Sciatic nerve (tissue), 2 donors: ENCODE measurements at places on chromosomes 7 and 10.

DNA sequence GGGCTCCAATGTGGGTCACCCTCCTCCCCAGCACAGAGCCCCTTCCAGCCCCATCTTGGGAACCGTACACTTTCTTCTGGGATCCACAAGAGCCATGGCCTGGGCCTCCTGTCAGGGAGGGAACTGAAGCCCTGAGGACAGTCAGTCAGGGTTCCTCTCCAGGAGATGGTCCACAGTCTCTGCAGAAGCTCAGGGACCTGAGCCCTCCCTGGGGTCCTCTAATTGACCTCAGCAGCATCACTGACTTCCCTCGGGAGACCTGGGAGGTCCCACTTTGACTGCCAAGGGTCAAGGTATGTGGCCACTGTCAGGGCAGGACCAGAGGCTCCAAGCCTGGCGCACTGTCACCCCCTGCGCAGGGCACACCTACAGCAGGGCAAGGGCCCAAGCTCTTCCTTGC lies 32.3 kb downstream of the NOD1 start:
- peak; percentile 25 for DNase-seq

DNA sequence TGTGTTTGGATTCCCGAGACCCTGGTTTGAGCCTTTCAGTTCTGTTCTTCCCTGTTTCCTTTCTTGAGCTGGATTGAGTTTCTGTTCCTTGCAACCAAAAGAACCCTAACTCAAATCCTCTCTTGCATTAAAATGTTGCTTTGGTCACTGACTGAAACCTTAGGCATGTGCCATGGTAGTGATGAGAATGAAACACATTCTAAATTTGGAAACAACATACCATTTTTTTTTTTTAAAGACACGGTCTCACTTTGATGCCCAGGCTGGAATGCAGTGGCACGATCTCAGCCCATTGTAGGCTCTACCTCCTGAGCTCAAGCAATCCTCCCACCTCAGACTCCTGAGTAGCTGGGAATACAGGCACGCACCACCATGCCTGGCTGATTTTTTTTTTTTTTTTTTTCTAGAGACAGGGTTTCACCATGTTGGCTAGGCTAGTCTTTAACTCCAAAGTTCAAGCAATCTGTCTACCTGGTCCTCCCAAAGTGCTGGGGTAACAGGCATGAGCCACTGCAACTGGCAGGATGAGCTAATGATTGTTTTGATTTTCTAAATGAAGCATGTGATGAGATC lies 8.4 kb downstream of the THAP5 start:
- DNase-seq: no peak

DNA sequence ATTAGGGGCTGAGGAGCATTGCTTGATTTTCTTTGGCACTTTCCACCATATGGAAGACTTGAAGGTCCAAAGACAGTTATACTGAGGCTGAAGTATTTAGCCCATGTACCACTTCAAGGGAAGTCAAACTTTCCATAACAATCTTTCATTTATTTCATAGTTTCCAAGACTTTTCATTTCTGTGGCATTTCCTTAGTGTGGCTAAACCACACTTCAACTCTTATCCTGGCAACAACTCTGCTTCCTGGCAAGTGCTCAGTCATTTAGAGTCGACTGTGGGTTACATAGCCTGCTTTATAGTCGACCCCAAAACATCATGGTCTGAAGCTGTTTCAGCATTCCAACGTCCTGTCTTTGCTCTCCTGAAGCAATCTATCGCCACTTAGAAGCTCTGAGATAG lies 343.0 kb upstream of the SEMA3D start:
- no peak for DNase-seq

DNA sequence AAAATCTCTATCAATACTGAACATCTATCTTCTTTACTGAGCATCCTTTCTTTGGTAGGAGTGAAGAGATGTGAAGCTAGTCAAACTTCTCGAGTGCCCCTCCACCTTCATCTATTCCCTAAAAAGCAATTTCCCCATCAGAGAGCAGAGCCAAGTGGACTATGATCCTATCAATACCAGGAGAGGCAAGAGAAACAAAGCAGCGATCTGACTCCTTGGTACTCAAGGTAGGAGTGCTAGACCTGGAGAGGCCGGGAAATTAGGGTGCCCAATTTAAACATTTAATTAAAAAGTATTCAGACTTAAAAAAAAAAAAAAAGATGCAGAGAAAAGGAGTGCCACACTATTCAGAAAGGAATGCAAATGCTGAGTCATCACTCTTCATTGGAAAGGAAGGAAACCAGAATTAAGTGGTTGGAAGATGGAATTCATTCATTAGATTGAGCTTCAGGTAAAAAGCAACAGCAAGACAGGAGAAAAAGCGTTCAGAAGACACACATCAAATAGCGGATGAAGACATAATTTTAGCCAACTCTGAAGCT lies 1.6 kb downstream of the TIAL1 start:
- no peak for DNase-seq

GRCh38 chr10:93926613-93927012 lies 32.8 kb downstream of the SLC35G1 start:
- no peak for DNase-seq

GRCh38 chr10:54854389-54854788 lies 53.4 kb upstream of the PCDH15 start:
- DNase-seq: no peak

DNA sequence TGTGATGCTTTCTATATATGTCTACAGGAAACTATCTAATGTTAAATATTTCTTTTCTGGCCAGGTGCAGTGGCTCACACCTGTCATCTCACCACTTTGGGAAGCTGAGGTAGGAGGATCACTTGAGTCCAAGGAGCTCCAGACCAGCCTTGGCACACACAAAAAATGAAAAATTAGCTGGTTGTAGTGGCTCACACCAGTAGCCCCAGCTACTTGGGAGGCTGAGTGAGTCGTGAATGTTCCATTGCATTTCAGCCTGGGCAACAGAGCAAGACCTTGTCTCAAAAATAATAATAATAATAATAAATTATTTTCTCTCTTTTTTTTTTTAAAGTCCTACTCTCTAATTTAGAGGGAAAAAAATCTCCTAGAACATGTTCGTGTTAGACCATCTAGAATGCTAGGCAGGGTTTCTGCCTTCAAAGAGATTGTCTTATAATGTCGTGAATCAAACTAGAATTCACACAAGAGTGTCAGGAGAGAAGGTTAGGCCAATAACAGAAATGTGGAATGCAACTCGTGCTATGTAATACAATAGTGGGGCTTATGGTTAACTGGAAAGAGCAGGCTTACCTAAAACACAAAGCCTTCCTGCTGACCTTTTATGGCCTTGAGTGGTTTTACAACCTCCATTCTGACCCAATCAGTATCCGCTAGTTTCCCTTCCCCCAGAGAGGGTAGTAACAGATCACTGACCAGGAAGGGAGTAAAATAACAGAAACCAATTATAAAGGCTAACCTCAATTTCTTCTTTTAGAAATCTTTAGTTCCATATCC lies 46.3 kb downstream of the MYOF start:
- DNase-seq: no peak

- DNase-seq: no peak
These were observed 493.5 kb downstream of the DNAJB6 start for GRCh38 chr7:157830331-157830730.

DNA sequence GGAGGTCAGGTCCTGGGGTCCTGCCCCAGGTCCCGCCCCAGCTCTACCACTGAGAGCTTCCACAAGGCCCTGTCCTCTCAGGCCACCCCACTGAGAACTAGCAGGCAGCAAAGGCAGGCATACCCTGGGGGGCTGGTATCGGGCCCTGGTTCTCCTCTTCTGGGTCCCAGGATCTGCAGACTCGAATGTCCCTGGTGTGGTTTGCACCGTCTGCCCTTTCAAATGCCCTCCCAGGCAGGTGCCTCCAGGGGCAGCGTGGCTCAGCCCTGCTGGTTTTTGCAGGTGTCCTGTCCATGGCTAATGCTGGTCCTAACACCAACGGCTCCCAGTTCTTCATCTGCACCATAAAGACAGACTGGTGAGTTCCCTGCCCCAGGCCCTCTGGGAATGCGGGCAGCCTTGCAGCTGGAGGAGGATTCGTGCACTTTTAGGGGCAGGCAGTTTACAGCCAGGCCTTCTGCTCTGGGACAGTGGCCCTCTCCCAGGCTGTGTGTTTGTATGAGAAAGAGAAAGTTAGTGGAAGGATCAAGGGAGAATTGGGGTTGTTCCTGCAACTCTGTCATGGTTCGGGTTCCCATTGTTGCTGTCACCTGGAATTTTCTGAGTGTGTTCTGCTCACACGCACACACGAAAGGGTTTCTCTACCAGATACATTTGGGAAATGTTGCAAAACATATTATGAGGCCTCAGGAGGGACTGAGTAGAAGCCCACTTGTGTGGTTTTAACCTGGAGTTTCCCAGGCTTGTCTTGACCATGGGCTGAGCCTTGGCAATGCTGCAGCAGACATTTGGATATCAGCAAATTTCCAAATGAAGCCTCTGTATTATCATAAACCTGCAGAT lies 5.0 kb downstream of the PPIF start:
- no peak for DNase-seq

DNA sequence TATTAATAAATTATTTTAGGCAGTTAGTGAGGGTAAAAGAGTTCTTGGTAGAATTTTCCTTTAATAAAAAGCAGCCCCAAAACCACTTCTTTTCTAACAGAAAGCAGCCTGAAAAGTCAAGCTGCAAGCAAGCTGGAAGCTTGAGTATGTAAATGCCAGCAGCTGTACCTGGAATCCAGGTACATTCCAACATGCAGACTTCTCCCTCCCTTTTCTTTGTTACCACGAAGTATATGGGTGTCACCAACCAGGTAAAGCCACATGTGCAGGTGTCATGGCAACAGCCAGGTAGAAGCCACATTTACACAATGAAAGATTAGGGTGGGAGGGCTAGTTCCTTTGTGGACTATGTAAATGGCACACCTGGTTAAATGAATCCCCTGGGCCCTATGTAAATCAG lies 114.6 kb downstream of the EPC1 start:
- no peak for DNase-seq

DNA sequence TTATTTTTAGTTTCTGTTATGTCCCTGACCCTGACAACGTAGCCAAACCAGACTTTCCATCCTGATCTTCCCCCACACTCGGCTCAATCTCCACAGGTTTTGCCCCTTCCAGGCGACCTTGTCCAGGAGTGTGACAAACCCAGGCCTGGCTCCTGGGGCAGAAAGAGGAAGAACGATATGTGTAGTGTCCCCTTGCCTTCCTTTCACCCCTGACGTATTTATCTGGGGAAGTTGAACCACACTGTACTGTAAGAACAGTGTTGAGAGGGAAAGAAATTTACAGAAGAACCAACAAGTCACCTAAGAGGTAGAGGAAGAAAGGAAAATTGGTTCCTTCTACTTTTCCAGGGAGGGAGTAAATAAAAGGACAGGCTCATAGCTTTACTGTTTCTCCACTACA lies 158.0 kb downstream of the VTI1A start:
- DNase-seq: no peak

DNA sequence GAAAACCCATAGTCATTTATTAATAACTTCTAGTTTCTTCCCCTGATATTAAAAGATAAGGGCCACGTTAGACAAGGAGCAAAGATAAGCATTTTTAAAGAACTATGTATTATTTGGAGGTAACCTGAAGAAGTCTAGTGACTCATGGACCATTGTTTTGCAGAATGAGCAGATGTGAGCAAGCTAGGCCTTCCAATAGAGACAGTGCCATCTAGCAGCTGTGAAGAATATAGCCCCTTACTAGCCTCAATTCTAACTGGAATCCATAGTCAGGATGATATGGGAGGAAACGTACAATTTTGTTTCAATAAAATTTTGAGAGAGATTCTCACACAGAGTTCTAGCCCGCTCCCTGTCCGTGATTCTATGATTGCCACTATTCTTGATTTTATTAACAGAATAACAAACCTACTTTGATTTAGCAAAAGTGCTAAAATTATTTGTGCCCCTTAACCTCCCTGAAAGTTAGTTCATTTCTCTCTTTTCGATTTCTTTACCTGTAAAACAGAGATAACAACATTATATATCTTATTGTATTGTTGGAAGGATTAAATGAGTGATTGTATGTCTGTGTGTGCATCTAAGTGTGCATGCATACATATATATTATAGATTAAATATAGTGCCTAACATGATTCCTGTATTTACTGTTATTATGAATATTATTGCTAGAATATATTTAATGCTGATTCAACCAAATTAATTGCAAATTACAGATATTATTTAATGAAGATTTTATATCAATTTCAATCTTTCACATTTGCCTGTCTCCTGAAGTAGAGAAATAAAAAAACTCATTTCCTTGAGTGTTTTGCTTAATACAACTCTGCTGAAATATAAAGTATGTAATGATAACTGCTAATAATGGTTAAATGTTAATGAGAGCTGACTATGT lies 22.7 kb downstream of the FAM237B start:
- no peak for DNase-seq

DNA sequence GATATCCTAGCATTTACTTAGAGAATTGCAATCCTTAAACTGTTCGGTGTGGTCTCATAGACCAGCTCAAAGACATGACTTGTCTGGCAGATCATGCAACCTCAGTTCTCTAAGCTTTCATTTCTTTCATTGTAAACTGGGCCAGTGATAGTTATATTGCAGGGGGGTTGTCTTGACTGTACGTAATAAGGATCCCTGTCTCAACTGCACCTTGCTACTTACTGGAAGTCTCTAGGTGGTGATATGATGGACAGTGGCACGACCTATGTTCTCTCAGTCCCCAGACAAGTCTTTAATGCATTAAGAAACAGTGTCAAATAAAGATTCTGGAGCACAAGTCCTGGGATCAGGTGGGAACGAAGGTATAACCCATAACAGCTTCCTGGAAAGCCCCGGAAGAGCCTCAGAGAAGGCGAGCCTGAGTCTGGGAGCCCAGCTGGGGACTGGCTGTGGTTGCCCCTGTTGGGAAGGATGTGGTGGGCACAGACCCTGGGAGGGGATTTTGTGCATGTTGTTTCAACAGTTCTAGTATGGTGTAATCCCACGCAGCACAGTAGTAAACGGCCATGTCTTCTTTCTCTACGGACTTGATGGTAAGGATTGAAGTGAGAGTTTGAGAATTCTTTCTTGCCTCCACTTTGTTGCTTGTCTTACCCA lies 26.0 kb upstream of the TARP start:
- DNase-seq: no peak

GRCh38 chr10:126661356-126661755 lies 9.1 kb downstream of the C10orf90 start:
- no peak for DNase-seq

DNA sequence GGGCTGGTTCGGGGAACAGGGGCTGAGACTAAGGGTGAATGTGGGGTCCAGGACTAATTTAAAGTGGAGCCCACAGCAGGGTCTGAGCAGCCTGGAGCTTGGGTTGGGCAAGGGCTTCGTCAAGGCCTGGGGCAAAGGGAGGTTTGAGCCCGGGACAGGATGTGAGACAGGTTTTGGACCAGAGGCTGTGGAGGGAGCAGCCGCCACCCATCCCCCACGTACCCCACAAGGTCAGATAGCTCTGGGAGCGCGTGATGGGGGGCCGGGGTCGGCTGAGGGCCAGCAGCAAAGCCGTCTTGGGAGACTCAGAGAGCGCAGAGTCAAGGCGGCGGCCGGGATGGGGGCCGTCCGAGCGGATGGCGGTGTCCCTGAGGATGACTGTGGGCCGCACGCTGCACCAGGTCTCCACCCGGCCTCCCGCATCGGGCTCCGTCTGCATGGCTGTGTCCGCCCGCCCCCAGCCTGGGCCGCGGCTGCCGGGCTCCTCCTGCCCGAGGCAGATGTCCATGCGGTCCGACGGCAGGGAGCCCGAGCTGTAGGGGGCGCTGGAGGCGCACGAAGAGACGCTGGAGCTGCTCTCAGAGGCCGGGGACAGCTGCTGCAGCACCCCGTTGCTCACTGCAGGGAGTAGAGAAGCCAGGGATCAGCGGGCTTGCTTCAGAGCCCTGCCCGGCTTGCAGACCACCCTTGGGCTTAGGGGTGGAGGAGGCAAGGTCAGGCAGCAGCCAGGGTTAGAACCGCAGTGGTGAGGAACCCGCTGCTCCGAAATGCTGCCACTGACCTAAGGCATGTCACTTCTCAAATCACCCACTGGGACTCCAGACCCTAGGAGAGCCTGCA lies 12.1 kb downstream of the PDZD7 start:
- peak; percentile 92 for DNase-seq

- no peak for DNase-seq
These were observed 20.9 kb upstream of the PARD3 start for GRCh38 chr10:34835908-34836508.
